ENCODE measurements at places on chromosomes 1 and 21.
A peak's percentile ranks its signal among the peaks of the same experiment; 100 is the strongest.

DNA sequence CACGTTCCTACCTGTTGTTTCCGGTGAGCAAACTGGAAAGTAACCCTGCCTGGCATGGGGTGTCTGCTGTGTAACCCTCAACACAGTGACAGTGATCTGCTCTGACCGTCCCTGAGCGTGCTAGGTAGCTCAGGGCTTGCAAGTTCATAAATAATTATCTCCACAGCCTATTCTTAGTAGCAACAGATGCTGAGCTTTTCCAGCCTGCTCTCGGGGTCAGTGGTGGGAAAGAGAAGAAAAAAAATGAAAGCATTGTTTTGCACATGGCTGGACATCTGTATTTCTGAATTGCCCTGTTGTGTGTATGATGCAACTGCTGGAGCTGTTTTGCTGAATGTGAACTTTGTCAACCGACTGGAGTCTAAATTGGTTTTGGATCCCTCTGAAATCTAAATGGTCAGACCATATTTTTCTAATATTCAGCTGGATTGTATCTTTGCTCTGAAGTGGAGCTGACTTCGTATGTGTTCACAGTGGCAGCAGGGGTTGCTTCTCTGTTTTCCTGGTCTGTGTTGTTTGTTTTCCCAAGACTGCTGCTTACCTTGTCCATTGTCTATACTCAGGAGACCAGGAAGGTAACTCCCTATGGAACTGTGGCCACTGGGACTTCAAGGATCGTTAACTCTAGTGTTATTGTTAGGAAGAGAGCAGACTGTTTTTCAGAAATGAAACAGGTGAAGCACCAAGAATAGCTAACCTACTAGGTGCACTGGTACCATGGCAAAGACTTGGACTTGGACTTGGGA lies 27.0 kb downstream of the TGFB2 start:
- DNase-seq: no peak

DNA sequence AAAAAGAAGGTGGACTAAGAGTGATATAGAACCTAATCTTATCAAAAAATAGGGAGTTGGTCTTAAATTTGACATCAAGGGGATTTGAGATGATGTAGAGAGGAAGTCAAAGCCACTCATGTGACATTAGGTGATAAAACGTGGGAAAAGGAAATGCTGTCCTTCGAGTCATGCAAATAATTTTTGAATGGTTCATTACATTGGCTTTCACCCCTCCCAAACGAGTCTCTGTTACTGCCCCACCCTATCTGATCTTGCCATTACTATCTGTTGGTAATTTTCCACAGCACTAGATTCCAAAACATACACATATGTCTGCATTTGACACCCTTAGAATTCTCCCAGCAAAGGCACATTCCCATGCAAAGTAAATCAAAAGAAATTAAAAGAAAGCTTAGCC lies 531.1 kb upstream of the ADAMTS5 start:
- no peak for DNase-seq

- no peak for DNase-seq
Observed at GRCh38 chr1:47651311-47652089, 213.7 kb downstream of the FOXD2 start.

DNA sequence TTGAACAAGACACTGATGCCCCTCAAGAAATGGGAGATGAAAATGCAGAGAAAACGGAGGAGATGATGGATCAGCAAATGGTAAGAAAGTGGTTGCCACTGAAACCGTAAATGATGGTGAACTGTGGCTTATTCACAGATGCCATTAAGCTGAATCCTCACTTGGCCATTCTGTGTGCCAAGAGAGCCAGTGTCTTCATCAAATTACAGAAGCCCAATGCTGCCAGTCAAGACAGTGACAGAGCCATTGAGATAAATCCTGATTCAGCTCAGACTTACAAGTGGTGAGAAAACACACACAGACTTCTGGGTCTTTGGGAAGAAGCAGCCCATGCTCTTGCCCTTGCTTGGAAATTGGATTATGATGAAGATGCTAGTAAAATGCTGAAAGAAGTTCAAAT lies 52.5 kb downstream of the NBPF6 start:
- DNase-seq: peak; percentile 0

GRCh38 chr1:212203630-212204029 lies 81.6 kb upstream of the PPP2R5A start:
- no peak for DNase-seq

- DNase-seq: no peak
Observed at GRCh38 chr1:204337583-204337982, 22.1 kb downstream of the PLEKHA6 start.

- no peak for DNase-seq
Observed at GRCh38 chr21:15039607-15040299, 25.0 kb downstream of the NRIP1 start.

DNA sequence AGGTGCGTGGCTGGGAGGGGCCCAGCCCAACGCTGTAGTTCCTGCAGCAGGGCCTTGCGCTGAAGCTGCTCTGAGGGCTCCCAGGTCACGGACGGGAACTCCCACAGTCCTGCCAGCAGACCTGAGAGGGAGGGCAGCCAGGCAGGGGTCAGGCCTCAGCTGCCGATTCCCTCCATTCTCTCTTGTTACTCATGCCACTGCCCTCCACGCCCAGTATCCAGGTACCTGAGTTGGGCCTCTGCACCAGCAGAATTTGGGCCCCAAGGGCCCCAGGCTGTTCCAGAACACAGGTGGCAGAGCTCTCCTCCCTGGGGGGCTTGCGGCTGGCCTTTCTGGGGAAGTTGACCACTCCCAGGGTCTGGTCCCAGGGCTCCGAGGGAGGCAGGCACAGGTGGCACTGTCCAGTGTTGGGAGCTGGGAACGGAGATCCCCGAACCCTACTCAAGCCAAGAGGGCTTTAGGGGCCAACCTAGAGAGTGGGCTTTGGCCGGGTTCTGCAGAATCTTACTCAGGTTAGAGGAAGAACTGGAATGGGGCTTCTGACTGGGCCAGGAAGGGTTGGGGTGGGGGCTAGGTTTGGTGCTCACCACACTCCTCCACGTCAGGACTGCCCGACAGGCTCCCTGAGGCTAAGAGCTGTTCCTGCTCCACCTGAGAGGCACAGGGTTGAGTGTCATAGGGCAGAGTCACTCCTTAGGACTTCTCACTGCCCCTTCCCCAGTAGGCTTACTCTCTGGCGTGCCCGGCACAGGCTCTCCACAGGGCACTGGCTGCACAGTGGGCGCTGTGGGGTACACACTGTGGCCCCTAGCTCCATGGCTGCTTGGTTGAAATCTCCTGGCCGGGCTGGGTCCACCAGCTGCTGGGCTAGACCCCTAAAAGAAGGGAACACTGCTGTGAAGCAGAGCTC lies 5.0 kb downstream of the HPDL start:
- no peak for DNase-seq

DNA sequence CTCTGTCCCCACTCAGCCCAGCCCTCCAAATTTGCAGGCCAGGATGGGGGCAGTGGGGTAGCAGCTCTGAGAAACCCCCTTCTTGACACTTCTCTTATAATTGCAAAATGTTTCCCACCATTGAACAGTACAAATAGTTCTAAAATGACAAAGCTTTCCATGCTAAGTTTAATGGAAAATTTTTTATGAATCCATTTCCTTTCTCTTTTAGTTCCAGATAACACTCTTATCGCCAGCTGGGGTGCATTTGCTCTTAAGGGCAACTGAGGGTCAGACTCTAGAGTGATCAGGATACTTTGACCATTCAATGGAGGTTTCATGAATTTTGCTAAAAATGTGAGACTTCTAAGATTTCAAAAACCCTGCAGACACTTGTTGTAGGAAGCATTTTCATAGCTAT lies 29.9 kb downstream of the PIK3C2B start:
- DNase-seq: no peak
